Urinary bladder (tissue), 4 donors: ENCODE measurements at places on chromosomes 4 and X. TPM values are rescaled to one million over a fixed set of nuclear protein-coding genes. Genes with fewer than 3 reads are reported as not detected.

Gene AFF2
- total RNA-seq = 7.0 TPM

Gene FABP2
- total RNA-seq = not detected

Gene NDUFA1
- total RNA-seq = 87.9 TPM

Gene TCEAL1
- 48.1 TPM for total RNA-seq
